Right atrium auricular region (tissue), 2 donors: ENCODE measurements at places on chromosomes 3 and 15. TPM values are rescaled to one million over a fixed set of nuclear protein-coding genes. Genes with fewer than 3 reads are reported as not detected.

Gene CHAC1
- 11.9 TPM for total RNA-seq

Gene FAM43A
- 10.9 TPM for total RNA-seq

Gene MB21D2
- 3.7 TPM for total RNA-seq

Gene CYP1A2
- not detected for total RNA-seq

Gene SLC6A11
- total RNA-seq: not detected

Gene FGF12
- 218 TPM for total RNA-seq

Gene GOLGA8S
- 0.31 TPM for total RNA-seq

Gene TEX55
- not detected for total RNA-seq

Gene BBS4
- 8.0 TPM for total RNA-seq

Gene GPR149
- total RNA-seq: not detected

Gene PCOLCE2
- 148 TPM for total RNA-seq

Gene SMAD6
- total RNA-seq: 104 TPM

Gene ACKR2
- total RNA-seq: 0.78 TPM

Gene KLHL40
- 0.63 TPM for total RNA-seq

Gene KLF15
- total RNA-seq: 43.4 TPM

Gene INSYN1
- 32.7 TPM for total RNA-seq

Gene GPR62
- total RNA-seq: 0.12 TPM

Gene XYLB
- 0.79 TPM for total RNA-seq

Gene SPCS1
- 138 TPM for total RNA-seq

Gene ARNT2
- total RNA-seq: 4.8 TPM

Gene SH2D7
- total RNA-seq: not detected

Gene FAM3D
- total RNA-seq: not detected

Gene TRIM42
- total RNA-seq: not detected

Gene NXPE3
- total RNA-seq: 22.9 TPM

Gene HCLS1
- 9.6 TPM for total RNA-seq

Gene HDAC11
- total RNA-seq: 30.6 TPM

Gene DPPA4
- total RNA-seq: not detected

Gene KIF15
- 0.63 TPM for total RNA-seq

Gene PLIN1
- total RNA-seq: 22.6 TPM

Gene PRKCD
- total RNA-seq: 14.8 TPM

Gene GRIP2
- total RNA-seq: 13.2 TPM

Gene ALDH1L1
- 13.7 TPM for total RNA-seq

Gene MUC20
- 3.4 TPM for total RNA-seq

Gene CYP19A1
- not detected for total RNA-seq

Gene ADAM10
- 42.0 TPM for total RNA-seq

Gene DNAH12
- 0.08 TPM for total RNA-seq

Gene RASL12
- total RNA-seq: 83.3 TPM

Gene XIRP1
- 319 TPM for total RNA-seq
